ENCODE measurements at places on chromosomes 2 and 18.

GRCh38 chr18:44759925-44760342 lies 79.2 kb downstream of the SETBP1 start:
- no peak for DNase-seq

DNA sequence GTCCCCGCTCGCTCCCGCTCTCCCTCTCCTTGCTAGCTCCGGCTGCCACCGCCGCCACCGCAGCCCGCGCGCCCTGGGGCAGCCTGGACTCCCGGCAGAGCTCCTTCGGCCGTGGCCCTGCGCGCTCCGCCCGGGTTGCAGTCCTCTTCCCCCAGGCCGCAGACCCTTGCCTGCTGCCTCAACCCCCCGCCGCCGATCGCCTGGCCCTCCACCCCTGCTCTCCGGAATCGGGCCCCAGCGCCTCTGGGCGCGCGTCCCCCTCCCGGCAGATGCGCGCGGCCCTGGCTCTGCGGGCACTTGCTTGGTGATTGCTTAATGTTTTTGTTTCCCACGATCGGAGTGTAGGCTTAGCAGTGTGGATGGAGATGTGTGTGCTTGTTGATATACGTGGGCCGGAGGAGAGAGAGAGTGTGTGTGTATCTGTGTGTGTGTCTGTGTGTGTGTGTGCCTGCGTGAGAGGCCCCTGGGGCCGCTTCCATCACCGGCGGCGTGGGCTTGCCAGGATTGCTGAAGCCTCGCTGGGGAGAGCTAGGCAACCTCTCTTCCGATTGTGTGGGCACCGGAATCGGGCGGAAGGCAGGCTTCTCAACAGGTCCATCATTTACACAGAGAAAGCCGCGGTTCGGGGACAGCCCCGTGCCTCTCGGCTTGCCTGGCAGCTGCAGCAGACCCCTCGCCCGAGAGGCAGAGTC lies 877 bp downstream of the INHBB start:
- DNase-seq, result no peak

GRCh38 chr18:25516747-25517498 lies 165.0 kb upstream of the ZNF521 start:
- DNase-seq, result no peak

GRCh38 chr2:100352521-100352920 lies 30.2 kb upstream of the LONRF2 start:
- DNase-seq, result no peak

GRCh38 chr2:199940373-199940772 lies 14.9 kb downstream of the TYW5 start:
- DNase-seq, result no peak
